ENCODE measurements at places on chromosomes 7 and 10.

- DNase-seq: peak; percentile 47
Measured at GRCh38 chr7:159198016-159198724, 53.5 kb upstream of the VIPR2 start.

DNA sequence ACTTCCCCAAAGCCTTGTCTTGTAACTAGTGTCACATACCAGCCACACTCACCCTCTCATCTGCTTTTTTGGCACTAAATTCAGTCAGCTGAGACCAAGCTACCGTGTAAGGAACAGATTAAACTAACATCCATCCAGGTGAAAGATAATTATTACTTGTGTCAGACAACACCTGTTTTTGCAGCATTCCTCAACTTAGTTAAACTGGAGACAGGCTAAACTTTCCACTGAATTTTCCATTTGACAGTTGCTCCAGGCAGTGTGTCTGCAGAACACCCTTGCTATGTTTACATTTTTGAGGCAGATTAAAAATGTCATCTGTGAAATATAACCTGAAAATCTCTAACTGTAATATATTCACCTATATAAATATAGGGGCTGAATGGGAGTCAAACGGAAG lies 73.6 kb downstream of the CYP26A1 start:
- no peak for DNase-seq

GRCh38 chr10:115001506-115002381 lies 63.7 kb downstream of the TRUB1 start:
- DNase-seq: no peak

GRCh38 chr10:100749309-100750217 lies 4.2 kb downstream of the PAX2 start:
- DNase-seq: no peak

DNA sequence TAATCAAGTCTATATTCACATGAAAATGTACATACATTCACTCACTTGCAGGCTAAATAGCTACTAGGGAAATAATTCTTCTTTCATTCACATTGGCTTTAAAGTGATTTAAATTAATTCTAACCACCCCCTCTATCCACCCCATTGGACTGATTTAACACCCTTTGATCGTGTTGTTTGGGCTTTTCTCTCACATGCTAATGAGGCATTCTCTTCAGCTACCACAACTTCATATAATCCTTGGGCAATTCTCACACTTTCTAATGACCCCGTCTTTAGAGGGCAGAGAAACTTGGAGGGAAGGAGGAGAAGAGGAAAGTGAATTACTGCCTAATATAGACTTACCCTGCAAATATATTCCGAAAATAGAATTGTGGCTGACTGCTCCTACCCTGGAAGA lies 24.6 kb downstream of the GRM3 start:
- no peak for DNase-seq

GRCh38 chr10:48507933-48508790 lies 96.7 kb downstream of the ARHGAP22 start:
- no peak for DNase-seq

All from thymus (tissue), 14 donors.